M059J (cell line): ENCODE measurements at places on chromosomes 7 and 10.
A peak's percentile ranks its signal among the peaks of the same experiment; 100 is the strongest.

GRCh38 chr7:47837826-47838225 is 110.4 kb downstream of the PKD1L1 start:
- DNase-seq, result no peak

DNA sequence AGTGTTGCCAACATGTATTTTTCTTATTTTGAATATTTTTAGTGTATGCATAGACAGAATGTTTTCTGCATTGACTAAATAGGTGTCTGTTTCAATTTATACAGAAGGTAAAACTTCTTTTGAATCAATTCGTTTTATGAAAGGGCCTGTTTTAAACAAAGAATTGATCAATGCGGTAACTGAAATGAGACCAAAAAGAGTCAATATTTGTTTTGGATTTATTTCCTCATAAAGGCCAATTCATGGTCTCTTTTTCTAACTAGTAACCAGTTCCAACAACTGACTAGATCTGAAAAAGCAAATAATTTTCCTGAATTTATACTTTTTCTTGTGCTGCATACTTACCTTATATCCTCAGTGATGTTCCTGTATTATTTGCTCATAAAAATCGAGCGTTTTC is 320.5 kb downstream of the DGKB start:
- DNase-seq, result no peak

DNA sequence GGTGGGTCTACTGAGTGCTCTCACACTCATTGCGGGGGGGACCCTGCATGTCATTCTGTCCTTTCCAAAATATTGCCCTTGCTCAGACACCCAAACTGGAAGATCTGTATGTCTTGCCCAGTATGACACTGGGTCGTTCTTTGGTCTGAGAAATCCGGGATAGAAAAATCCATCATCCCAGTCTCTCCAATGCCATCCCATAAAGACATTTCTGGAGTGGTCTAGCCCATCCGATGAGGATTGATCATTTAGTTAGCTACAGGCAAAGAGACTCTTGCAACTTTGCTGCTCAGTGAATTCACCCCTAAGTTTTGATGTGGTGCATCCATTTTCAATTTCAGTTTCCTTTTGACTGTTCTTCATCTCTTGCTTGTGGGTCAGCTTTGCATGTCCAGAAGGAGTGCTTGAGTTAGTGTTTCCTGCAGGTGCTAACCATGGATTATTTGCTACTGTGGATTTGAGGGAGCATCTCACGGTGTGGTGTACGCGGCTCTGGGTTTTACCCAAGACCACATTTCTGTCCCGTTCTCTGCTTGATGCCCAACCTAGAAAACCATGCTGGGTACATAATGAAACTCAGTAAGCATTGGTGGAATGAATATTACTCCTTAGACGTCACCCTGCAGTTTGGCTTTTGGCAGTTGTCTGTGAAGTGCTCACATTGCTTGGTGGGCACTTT is 247.0 kb upstream of the MKI67 start:
- DNase-seq, result no peak

GRCh38 chr10:22894714-22895113 is 33.1 kb upstream of the ARMC3 start:
- DNase-seq, result peak; percentile 22

DNA sequence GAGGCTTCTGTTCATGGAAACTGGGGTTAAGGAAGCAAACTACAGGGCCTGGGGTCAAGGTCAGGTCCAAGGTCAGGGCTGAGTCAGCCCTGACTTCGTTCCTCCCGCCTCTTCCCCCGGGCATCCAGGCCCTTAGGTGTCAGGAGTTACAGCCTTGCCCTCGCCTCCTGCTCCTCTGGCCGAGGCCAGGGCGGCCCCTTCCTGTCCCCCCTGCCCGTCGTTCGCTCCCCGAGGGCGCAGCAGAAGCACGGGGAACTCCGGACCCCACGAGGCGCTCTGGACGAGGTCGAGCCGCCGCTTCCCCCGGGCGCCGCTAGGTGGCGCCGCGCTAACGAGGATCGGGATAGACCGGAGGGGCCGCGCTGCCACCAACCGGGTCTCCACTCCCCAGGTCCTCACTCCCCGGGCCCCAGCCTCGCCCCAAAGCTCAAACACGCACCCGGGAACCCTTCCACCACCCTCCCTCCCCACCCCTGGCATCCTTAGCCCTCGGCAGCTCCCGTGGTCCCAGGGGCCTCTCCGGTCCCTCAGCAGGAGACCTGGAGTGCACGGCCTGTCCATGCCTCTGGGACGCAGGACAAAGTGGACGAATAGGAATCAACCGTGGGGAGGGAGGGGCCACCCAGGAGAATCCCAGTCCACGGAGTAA is 59.2 kb upstream of the MYL10 start:
- DNase-seq, result peak; percentile 72

- DNase-seq, result no peak
Measured at GRCh38 chr10:4396401-4397283, 429.4 kb upstream of the AKR1E2 start.

GRCh38 chr10:28385748-28386502 is 83.1 kb upstream of the MPP7 start:
- DNase-seq, result no peak
